H7 (cell line): ENCODE measurements at places on chromosomes 2 and 18. TPM values are rescaled to one million over a fixed set of nuclear protein-coding genes. Genes with fewer than 3 reads are reported as not detected.
A peak's percentile ranks its signal among the peaks of the same experiment; 100 is the strongest.

GRCh38 chr2:240164586-240164985 lies 24.1 kb upstream of the OTOS start:
- no peak for DNase-seq

- DNase-seq = no peak
Observed at GRCh38 chr2:37711831-37712230, 40.4 kb upstream of the CDC42EP3 start.

DNA sequence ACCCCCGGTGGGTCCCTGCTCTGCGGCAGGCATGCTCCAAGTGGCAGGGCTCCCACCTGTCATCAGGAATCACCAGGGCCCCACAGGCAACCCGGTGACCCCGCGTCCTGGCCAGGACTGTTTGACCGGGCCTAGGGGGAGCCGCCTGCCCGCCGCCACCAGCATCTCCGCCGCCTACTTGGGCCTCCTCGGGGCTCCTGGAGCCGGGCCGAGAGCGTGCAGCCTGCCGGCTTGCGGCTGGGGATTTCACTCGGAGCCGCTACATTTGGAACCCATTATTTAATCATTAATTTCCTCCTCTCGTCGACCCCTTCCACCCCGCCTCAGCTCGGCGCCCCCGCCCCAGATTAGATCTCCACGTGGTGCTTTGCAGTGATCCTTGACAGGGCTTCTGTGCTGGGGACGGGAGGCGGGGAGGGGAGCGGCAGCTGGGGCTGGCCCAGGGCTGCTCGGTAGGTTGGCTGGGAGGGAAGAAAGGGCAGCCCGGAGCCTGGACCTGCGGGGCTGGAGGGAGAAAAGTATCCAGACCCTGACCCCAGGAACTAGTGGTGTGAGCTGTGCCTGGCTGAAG lies 295.4 kb downstream of the CYP26B1 start:
- peak; percentile 75 for DNase-seq

Gene SKOR2
- 0.07 and 0.15 TPM in 2 replicates for total RNA-seq

DNA sequence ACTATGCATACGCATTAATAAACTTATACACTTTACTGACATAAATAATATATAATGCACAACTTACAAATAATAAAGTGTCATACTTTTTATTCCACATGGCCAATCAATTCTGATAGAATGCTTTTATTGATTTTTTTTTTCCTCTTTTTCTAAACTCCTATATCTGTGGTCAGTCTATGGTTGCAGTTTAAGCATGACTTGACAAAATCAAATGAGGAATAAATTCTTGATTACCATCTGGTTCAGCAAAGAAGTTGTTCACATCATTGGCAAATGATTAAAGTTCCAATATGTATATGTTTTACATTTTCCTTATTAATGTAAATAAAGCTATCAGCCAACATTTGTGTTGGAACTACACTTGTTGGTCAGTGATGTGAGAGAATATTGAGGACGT lies 83.5 kb downstream of the EML6 start:
- no peak for DNase-seq

Gene UGT1A4
- 0.07 TPM in 1 of 2 replicates, not detected in the other for total RNA-seq

- no peak for DNase-seq
Observed at GRCh38 chr2:240759459-240759858, 60.6 kb downstream of the KIF1A start.

Gene IL1R1
- total RNA-seq = 0.04 and 1.0 TPM in 2 replicates

Gene HAAO
- total RNA-seq = 5.9 and 6.5 TPM in 2 replicates

- no peak for DNase-seq
Observed at GRCh38 chr2:85490861-85491755, 47.9 kb upstream of the MAT2A start.

DNA sequence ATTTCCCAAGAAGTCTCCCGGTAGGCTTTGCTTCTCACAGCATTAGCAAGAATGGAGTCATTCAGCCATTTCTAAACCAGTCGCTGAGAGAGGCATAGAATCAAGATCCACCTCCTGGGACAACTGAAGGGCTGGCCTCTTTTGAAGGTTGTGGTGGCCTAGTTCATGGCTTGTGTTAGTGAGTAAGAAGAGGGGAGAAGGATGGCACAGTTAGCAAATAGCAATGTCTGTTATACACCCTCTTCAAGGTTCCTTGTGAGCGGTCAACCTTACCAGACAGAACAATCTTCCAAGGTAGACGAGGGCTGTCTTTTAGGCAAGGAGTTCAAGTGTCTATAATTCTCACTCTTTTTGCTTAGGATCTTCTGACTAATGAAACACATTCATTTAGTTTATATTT lies 35.4 kb upstream of the DNAH7 start:
- DNase-seq = no peak

GRCh38 chr2:180336550-180336949 lies 329.5 kb upstream of the CWC22 start:
- DNase-seq = no peak

Gene PRKRA
- 67.2 and 81.3 TPM in 2 replicates for total RNA-seq

Gene ACVR1C
- total RNA-seq = 0.14 and 1.0 TPM in 2 replicates

Gene IL36A
- not detected in 2 replicates for total RNA-seq

Gene LYPD6
- 2.9 and 3.0 TPM in 2 replicates for total RNA-seq

- no peak for DNase-seq
Observed at GRCh38 chr2:222964376-222965031, 87.5 kb upstream of the KCNE4 start.

- DNase-seq = no peak
Observed at GRCh38 chr2:158004126-158004764, 97.4 kb upstream of the UPP2 start.

- no peak for DNase-seq
Observed at GRCh38 chr18:11981192-11981542, at the start of gene IMPA2. Gene IMPA2 (plus strand): TSS chr18:11981507. CDS start chr18:11981670, 163 bp downstream.

DNA sequence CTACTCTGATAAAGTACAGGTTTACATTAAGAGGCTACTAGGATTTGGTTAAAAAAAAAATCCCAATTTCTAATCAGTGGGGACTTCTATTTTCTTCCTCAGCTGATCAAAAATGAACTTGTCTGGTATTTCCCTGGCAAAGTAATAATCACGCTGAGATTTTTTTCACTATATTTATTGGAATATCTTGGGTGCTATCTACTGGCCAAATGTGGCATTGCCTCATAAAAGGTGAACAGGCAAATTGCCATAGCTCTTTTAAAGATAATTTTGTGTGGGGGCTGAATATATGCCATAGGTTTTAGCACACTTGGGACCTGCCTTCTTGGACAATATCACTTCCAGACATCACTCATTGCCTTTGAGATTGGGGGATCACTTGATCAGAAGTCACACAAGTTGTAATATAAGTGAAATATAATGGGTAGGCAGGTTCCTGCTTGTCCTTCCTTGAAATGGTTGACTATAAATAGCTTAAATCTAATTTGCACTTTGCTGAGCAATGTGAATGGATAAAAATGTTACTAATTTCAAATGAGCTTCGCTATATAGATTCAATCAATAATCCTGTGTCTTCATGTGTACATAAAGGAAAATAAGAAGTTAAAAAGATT lies 7.0 kb upstream of the NXPH2 start:
- DNase-seq = peak; percentile 16

DNA sequence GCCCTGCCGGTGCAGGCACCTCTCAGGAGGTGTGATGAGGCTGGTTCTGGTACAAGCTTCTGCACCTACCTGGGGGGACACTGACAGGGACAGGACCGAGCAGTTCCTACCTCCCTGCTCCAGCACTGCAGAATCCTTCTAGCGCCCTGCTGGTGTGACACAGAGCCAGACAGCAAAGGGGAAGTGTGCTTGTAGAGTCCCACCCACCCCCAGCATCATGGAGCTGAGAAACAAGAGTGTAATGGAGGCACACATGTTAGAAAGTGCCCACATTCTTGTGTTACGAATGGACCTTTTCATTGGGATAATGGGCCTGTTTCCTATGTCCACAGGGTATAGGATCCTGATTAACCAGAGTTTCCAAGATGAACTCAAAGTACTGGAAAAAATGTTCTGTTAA lies 38.3 kb downstream of the OXER1 start:
- no peak for DNase-seq

DNA sequence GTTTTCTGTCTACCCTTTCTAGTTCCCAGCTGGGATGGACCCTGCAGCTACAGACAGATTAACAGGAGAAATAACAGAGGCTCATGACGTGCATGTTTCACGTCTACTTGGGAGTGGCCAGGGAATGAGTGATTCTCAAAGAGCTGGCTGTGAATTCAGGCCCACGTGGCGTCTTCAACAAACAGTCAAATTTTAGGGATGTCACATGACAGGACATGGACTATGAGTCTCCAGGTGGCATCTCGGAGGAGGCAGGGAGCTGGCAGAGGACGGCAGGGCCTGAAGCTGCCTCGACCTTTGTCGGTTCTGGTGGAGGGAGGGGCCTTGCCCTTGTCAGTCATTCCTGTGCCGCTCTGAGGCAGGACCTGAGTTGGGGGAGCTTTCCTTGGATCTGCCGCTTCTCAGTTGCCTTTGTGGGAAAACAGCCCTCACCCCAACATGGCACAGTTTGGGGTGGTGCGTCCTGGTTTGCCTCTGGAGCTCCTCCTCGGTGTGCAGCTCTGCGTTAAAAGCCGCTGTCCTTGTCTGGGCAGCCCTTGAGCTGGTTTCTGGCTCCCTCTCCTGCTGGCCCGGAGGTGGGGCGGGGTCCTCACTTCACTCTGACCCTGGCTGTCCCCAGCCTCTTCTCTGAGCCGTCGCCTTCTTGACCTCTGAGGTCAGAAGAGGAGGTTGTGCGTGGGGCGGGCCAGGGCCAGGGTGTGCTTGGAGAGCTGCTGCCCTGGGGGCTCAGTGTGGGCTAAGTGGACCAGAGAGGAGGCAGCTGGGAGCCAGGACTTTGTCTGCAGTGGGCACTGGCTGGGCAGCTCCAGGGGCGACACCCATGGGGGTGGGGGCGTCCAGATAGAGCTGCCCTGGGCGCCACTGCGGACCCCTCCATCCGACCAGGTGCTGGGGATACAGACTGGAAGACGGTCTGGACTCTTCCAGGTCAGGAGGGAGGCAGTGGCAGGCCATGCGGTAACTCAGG lies 12.1 kb upstream of the GAL3ST2 start:
- peak; percentile 80 for DNase-seq

DNA sequence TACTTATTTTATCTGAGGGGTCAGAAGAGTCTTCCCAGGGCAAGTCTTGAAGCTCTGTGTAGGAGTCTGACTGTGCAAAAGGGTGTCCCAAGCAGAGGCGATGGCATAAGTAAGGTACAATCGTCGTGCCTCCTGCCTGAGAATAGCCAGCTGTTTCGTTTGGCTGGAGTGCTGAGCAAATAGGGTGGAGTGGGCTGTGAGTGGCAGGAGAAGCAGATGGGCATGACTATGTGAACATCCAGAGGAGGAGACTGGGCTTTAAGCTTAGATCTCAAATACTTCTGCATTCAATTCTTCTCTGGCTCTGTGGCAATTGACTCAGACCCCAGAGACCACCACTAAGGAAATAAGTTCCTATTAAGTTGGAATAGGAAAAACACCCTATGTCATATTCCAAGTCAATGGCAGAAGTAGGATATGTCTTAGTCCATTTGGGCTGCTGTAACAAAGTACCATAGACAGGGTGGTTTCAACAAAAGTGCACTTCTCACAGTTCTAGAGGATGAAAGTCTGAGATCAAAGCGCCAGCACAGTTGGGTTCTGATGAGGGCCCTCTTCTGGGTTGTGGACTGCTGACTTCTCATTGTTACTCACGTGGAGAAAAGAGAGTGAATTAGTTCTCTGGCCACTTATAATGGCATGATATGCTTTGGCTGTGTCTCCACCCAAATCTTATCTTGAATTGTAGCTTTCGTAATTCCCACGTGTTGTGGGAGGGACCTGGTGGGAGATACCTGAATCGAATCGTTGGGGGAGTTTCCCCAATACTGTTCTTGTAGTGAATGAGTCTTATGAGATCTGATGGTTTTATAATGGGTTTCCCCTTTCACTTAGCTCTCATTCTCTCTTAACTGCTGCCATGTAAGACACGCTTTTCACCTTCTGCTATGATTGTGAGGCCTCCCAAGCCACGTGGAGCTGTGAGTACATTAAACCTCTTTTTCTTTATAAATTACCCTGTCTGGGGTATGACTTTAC lies 120.2 kb downstream of the LPIN1 start:
- DNase-seq = no peak

Gene GPR39
- total RNA-seq = 0.85 and 6.2 TPM in 2 replicates

- DNase-seq = peak; percentile 13
Observed at GRCh38 chr2:128628996-128629395, 310.3 kb upstream of the HS6ST1 start.

Gene STAT4
- 0.41 and 1.5 TPM in 2 replicates for total RNA-seq

Gene FAM228A
- total RNA-seq = 0.14 and 0.18 TPM in 2 replicates
